ENCODE measurements at places on chromosomes 2 and 18.

- no peak for DNase-seq
Measured at GRCh38 chr2:861655-862354, 88.8 kb upstream of the SNTG2 start.

GRCh38 chr2:98580656-98581284, 27.5 kb downstream of the COA5 start:
- DNase-seq: no peak

DNA sequence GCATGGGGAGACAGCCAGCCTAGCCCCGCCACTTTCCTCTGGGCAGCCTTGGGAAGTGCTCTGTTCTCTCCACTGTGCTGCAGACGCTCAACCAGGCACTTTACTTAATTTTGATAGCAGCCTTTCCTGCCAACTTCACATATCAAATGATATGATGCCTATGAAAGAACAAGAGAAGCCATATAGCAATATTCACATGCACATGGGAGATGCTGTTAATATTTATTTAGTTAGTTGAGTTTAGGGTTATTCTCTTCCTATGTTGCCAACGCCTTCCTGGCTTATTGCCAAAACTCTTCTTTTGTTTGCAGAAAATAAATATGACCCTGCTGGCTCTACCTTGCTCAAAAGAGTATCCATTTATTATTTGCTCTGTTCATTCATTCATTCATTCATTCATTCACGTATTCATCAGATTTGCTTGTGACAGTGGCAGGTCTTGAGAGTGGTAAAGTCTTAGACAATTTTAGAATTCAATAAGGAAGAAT, 99.3 kb downstream of the GATA6 start:
- no peak for DNase-seq

DNA sequence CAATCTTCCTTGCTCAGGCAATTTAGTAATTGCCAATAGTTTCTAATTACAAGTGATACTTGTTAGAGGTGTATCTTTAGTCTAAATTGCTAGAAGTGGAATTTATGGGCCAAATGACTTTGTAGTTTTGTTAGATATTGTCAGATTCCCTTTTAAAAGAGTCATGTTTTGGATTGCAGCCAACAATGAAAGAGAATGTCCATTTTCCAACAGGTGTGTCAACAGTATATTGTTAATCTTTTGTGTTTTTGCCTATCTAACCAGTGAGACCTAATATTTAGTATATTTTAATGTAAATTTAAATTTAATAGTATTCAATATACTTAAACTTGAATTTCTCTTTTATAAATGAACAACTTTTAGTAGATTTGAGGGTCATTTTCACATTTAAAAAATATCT, 259.4 kb upstream of the ETAA1 start:
- DNase-seq: no peak

DNA sequence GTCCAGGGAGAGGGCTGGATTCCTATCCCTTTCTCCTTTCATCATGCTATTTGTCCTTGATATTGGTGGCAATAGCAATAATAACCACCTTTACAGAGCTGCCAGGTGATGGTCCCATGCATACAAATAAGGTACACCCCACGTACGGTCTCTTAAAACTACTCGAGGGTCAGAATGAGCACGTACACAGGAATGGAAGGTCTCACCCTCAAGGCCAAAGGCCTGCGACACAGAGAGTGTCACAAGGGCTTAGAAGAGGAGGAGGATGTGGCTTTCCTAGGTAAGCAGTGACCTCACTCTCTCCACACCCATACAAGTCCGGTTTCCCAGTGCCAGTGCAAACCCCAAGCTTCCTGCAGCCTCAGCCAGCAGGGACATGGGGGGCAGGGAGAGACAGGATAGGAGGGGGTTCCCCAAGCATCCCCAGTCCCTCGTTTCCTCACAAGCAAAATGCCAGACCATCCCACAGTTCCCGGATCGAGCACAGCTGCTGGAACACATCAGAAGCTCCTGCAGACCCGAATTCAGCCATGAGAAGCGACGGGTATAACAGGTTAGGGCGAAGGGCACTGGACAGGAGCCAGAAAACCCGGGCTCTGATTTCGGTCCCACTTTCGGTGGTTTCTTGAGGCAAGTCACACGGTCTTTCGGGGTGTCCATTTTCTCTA, 49.2 kb downstream of the PLB1 start:
- no peak for DNase-seq

DNA sequence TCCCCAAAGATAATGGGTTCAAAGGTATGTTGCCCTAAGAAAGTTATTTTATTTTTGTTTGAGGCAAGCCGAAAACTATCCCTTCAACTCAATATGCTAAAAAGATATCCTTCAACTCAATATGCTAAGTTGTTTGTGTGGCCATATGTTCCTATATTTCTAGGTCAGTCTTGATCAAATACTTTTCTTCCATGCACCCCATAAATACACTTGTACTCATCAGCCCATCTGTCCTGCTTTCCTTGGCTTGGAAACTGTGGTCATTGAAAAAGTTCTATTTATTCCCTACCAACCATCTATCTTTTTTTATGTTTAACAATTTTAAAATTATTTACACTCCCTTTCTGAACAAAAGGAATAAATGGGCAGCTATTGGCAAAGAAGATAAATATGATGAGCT, 447.7 kb downstream of the NRXN1 start:
- no peak for DNase-seq

Measured in posterior cingulate gyrus (tissue), 11 donors.